ENCODE measurements at places on chromosomes 1 and 21.

DNA sequence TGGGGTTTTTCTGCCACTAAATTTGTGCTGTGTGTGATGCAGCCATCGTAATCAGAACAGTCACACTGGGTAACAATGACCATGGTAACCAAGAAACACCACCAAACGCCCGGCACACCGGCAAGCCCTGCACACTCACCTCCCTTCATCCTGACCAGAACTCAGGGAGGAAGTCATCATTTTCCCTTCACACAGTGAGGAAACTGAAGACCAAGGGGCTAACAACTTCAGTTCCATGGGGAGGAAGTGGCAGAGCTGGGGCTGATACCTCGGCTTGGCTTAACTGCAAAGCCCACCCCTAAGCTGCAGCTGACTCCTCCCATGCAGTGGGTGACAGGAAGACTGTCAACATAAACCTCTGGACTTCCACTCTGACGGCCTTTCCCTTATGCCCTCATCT, 69.3 kb upstream of the BCAR3 start:
- no peak for DNase-seq

DNA sequence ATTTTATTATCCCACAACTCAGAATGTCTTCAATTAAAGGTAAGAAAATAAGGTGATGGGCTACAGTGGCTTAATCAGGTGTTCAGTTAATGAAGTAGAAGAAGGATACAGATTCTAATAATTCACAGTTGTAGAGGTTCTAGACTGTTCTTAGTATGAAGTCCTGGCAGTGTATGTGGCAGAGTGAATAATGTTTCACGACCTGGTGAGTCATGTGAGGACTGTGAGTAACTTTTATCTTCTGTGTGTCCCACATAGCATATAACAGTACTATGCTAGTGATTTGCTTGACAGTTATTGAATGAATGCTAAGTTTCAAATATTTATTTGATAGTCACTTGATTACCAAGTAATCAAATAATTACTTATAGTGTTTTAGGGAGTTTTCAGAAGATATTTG, 20.0 kb downstream of the SLC16A4 start:
- no peak for DNase-seq

DNA sequence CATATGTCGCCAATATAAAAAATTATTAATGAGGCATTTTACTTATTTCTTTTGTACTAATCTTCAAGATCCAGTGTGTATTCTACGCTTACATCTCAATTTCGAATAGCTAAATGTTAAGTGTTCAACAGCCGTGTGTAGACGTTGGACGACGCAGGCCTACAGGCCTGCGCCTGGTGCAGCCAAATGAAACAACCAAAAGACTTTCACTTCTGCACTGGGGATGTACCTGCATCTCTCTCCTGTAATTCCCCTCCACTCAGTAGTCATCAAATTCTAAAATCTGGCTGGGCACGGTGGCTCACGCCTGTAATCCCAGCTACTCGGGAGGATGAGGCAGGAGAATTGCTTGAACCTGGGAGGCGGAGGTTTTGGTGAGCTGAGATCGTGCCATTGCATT, 76.8 kb upstream of the HNRNPU start:
- no peak for DNase-seq

DNA sequence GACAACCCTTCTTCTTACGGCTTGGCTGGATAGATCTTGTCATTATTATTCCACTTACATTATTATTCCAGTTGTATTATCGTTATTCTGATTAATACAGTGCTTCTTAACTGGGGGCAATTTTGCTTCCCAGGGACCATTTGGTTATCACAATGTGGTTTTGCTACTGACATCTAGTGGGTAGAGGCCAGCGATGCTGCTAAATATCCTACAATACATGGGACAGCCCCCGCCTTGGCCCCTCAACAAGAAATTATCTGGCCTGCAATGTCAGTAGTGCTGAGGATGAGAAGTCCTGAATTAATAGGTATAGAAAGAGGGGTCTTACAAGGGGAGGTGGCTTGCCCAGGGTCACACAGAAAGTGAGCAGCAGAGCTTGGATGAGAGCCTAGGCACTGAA, 105.6 kb downstream of the PTPRU start:
- no peak for DNase-seq

GRCh38 chr1:201653233-201653632, 114.3 kb downstream of the NAV1 start:
- DNase-seq, result no peak

- no peak for DNase-seq
These were observed 9.7 kb upstream of the GPR61 start for GRCh38 chr1:109529881-109530456.

GRCh38 chr1:41726899-41727748, 191.6 kb downstream of the HIVEP3 start:
- DNase-seq, result no peak

DNA sequence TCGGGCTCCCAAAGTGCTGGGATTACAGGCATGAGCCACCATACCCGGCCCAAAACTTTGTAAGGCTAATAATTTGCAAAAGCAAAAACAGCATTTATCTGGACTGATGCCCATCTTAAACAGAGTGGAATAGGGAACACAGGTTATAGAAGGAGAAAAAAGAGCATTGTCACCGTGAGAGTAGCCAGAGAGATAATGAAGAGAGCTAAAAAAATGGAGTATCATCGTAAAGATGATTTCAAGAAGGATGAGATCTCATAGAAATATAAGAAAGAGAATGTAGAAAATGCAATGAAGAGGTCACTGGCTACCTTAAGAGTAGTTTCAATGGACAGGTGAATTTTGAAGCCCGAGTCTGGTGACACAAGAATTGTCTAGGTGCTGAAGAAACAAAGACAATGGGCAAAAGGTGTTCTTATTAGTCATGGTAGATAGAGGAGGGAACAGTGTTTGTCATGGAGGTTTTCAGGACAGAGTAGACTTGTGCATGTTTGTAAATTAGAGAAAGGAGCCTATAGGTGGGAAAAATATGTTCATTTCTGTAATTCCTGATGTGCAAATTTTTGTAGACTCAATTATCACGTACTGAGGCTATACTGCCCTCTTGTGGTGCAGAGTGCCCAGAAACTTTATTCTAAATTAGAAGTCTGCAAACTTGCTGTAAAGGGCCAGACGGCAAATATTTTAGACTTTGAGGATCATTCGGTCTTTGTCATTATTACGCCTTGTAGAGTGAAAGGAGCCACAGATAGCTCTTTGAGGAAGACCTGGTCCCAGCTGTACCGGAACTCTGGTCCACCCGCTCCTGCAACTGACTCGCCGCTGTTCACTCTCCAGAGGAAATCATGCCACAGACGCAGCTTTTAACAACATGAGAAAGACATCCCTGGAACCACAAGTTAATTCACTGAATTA, 8.1 kb upstream of the TMEM183A start:
- DNase-seq, result peak; percentile 52

- DNase-seq, result no peak
These were observed 6.9 kb downstream of the ETV3 start for GRCh38 chr1:157131281-157131680.

GRCh38 chr1:172112576-172112975, 271.3 kb downstream of the DNM3 start:
- DNase-seq, result no peak

GRCh38 chr1:15198684-15199083, 45.1 kb downstream of the TMEM51 start:
- no peak for DNase-seq

DNA sequence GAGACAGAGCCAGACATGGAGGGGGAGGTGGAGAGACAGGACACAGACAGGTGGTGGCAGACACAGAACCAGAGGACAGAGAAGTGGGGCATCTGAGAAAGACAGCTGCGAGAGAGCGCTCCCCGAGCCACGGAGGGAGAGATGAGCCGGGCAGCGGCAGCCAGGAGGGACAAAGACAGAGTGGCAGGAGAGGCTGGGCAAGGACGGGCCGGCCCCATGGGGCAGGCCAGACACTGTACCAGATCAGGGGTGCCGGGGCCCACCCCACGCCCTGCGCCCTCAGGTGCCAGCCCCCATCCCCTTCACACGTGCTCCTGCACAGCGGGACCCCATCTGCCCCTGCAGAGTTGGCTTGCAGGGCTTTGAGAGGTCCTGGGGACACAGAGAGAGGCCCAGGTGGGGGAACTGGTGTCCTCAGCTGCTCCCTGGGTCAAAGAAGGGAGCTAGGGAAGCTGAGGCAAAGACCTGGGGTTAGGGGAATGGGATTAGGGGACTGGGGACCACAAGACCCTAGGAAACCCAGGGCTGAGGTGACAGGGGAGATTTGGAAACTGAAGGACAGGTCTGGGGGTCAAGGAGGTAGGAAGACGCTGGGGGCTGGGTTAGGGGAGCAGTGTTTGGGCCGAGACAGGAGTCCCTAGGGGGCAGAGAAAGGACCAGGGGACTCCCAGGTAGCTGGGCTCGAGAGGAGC, 643 bp downstream of the FNDC5 start:
- DNase-seq, result no peak

GRCh38 chr1:205284420-205285144, 37.0 kb downstream of the NUAK2 start:
- DNase-seq, result peak; percentile 96

DNA sequence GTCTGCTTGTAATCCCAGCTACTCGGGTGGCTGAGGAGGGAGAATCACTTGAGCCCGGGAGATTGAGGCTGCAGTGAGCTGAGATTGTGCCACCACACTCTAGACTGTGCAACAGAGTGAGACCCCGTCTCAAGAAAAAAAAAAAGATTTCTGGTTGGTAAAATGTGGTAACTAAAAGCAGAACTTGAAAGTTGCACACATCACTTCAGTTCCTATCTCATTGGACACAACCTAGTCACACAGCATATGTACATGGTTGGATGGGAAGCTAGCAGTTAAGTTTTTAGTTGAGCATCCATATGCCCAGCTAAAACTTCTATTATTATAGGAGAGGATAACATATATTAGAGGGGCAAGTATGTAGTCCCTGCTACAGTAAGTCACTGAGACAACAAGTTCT, 22.1 kb downstream of the BCAS2 start:
- DNase-seq, result no peak

DNA sequence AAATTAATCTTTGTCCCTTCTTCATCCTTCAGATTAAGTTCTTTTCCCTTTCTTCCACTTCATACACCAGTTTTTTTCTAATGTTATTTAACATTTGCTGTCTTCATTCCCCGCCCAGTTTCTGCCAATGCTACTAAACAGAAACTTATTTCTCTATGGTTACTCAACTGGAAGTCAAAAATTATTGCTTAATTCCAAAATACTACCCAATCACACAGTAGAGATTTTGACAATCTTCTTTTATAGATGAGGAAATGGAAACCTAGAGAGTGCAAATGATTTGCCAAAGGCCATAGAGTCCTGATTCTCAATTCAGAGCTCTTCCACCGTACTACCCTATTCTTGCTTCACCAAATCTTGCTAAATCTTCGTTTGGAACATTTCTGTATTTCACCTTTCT, 58.1 kb upstream of the SH3GLB1 start:
- no peak for DNase-seq

GRCh38 chr21:45330075-45330781, 42.5 kb upstream of the POFUT2 start:
- no peak for DNase-seq

DNA sequence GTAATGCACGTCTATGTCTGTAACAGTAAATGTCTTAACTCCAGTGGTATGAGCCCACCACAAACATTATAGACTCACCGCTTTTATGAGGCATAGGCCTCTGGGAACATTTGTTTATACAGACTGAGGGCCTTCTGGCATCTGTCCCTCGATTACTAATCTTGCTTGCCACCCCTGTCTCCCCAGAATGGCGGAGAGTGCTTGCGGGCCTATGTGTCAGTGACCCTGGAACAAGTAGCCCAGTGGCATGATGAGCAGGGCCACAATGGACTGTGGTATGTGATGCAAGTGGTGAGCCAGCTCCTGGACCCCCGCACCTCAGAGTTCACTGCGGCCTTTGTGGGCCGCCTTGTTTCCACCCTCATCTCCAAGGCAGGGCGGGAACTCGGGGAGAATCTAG, 18.3 kb upstream of the SHISA4 start:
- DNase-seq, result no peak

DNA sequence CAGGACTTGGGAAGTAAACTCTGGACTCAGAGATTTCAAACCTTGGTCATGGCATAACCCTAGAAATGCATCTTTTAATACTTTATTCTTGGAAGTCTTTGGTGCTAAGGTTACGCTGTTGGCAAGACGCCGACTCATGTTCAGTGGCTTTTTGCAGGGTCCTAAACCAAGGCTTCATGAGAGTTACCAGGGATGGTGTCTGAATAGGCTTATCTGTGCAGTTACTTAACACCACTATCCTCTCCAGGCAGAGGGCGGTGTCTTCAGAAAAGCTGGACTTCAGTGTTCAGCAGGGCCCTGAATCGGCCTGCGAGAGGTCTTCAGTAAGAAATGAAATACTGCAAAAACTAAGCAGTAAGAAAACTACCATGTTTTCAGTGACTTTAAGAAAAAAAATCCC, 58.3 kb downstream of the SIM2 start:
- no peak for DNase-seq

GRCh38 chr1:18319099-18319498, 161.6 kb upstream of the KLHDC7A start:
- DNase-seq, result no peak

GRCh38 chr1:40315795-40316594, 1.1 kb downstream of the COL9A2 start:
- DNase-seq, result peak; percentile 94

- no peak for DNase-seq
These were observed 1.0 kb downstream of the NPR1 start for GRCh38 chr1:153679337-153680119.

DNA sequence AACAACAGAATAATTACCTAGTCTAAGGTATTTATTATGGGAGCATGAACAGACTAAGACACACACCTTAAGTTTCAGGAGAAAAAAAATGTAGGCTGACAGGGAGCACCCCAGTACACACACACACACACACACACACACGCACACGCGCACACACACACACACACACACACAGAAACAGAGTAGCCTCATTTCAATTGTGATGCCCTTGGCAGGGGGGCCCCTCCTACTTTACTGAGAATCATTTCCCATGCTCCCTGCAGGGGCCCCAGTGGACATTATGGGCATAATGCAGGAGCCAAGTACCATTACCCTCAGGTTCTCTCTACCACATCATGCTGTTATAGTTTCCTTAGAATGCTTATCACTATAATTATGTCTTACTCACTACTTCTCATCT, 104.9 kb downstream of the CDC7 start:
- DNase-seq, result no peak

DNA sequence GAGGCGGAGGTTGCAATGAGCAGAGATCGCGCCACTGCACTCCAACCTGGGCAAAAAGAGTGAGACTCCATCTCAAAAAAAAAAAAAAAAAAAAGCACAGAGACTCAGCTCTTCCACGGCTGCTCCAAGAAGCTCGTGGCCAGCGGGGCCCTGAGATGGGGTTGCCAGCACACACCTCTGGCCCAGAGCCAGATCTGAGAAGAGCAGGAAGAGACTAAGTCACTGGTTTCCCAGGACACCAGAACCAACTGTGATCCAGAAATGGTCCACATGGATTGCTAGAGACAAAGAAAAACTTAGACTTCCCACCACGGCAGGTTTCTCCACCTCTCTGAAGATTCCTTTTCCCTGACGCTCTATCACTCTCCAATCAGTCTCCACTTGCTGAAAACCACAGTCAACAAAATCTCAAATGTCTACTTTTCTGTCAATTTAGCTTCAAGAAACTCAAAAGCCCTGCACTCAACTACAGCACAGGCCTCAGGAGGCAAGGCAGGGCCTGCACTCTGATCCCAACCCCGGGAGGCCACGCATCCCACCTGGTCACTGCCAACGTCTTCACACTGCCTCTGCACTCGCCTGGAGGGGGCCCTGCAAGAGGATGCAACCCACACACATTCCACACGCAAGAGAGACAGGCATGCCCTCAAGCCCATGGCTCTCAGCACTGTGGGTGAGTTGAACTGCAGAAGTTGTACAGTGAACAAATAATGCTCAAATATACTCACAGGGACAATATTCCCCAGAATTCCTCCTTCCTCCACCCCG, 79.0 kb downstream of the NPHP4 start:
- DNase-seq, result no peak

- DNase-seq, result no peak
These were observed 7.3 kb upstream of the VPS45 start for GRCh38 chr1:150060260-150060659.

Measured in NCI-H510A treated with DMSO at 0.1 percent for 48 hours (cell line).